Activated CD4-positive, alpha-beta T cell treated with anti-CD3 and anti-CD28 coated beads for 1 hour (primary cell): ENCODE measurements at places on chromosomes 7 and 10.

- no peak for DNase-seq
These were observed 2.4 kb upstream of the ECHS1 start for GRCh38 chr10:133375357-133376115.

DNA sequence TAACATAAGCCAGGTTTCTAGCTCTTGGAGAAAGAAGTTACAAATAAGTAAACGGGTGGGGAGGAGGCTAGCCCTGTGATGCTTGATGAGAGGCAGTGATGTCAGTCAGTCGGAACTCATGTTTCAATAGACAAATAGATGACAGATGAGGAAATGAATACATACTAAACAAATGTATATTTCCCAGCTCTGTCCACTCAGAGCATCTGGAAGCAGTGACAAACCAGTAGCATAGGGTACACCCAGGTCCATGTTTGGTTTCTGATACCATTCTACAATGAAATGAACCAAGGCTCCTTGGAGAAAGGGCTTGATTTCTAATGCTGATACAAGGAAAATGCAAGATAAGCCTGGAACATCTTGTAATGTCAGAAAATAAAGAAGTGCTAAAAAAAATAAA lies 30.6 kb downstream of the PODXL start:
- DNase-seq: no peak

DNA sequence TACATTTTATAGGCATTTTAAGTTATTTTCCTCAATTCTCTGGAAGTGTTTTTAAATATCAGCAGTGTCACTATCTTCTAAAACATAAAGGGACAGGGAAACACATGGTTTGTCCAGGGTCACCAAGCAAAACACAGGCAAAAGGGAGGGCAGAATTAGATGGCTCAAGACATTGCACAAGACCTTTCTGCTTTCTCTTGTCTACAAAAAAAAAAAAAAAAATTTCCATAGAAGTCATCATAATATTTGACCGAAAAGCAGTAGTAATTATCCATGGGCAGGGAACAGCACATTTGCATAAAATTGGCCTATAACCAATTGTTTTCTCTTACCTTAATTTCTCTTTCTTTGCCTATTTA lies 703.1 kb upstream of the FZD8 start:
- DNase-seq: no peak

DNA sequence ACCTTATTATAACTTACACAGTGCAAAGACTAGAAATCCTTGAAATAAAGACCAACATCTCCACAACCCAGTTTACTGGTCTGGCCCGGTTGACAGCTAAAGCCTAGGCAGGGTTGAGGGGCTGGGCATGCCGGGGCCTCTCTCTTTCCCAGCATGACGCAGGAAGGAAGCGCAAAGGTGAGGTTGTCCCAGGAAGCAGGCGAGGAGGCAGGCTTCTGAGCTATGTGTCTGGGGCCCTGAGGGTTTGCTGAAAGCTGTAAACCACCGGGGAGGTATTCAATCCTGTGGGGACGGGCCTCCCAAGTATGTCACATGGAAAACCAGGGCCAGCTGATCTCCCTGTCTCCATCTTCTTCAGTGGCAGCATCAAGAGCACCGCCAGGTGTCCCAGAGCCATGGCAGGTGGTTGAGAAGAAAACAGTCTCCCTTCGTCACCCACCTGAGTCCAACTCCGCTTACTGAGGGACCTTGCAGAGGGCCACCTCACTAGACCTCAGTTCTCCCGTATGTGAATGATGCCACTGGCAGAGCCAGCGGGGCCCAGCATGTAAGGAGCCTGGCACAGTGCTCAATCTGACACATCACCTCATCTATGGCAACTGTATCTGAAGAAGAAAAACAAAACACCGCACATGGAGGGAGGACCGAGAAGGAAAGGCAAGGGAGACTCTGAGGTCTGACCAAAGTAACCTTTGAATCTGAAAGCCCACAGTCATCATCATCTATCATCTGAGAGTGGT lies 49.5 kb downstream of the FAM53B start:
- no peak for DNase-seq

DNA sequence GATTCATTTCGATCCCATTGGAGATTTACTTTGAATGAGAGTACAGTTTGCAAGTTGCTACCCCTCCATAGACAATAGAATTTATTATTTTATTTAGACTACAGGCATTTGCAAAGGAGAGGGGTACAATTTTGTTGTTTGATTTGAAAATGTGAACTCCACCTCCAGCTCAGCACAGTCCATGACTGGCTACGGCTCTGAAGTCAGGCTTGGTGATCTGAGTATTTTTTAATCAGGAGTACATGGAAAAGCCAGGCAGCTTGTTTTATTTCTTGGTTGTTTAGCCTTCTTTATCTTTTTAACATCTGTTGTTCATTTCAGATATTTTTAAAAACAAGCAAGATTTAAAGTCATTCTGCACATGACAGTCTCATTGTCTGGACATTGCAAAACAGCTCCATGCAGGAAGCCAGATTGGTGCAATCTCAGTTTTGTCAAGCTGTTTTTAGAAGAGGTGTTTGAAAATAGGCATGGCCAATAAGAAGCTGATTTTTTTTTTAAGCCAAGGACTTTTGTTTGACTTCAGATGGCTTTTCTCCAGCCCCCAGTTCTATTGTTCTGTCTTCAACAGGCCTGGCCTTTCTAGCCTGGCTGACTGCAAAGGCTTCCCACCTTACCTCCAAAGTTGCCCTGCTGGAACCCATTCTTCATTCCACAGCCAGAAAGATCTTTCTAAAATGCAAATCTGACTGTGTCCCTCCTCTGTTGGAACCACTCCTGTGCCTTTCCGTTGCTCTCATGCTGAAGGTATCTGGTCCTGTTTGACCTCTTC lies 12.2 kb downstream of the PLXDC2 start:
- no peak for DNase-seq

- DNase-seq: no peak
These were observed 4.9 kb downstream of the HIPK2 start for GRCh38 chr7:139772873-139773272.

DNA sequence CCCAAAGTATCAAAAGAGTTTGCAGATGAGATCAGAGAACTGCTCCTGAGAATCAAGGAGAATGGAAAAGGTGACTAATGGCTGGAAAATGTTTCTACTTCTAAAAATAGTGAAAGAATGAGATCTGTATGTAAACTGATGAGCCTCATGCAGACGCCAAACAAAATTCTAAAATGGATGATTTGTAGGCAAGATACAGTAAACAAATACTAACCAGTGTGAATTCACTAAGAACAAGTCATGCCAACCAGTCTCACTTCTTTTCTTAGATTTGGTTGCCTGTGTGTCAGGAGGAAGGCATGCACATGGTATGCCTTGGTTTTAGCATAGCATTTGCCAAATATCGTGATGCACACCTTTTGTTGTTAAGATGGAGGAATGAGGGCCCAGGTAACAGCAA lies 94.9 kb upstream of the PIK3CG start:
- no peak for DNase-seq
